NCI-H1417 (cell line): ENCODE measurements at places on chromosomes 1 and 21.
A peak's percentile ranks its signal among the peaks of the same experiment; 100 is the strongest.

DNA sequence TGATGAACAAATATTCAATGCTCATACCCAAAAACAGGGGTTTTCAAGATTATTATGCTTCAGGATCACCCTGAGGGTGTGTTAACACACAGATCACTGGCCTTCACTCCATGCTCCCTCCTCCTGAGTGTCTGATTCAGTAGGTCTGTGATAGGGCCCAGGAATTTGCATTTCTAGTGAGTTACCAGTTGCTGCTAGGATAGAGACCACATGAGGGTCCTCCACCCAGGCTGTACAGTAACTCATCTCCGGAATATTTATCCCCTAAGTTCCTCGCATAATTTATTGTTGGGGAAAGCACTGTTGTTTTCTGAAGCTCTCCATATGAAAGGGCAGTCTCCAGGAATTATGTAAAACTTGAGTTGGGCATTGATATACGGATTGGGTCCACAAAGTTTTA, 1106.6 kb upstream of the B3GALT2 start:
- no peak for DNase-seq

GRCh38 chr1:110173466-110174105, 23.3 kb downstream of the SLC6A17 start:
- no peak for DNase-seq

DNA sequence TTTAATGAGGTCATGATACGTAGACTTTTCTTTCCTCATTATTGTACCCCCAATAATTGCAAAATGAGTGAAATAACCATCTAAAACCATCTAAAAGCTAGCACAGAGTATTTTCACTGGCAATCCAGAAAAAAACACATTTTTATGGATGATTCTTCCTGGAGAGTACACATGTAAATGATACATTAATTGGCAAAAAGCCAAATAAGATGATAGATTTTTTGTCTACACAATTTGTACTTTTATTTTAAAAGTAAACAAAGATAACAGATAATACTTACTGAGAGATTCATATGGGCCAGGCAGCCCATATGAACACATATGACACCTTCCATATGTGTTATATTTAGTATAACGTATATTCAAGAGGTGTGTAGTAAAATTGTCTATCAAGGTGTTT, 2.5 kb upstream of the KRTAP19-7 start:
- no peak for DNase-seq

GRCh38 chr1:173205146-173206051, 1.7 kb downstream of the TNFSF4 start:
- no peak for DNase-seq

- DNase-seq, result no peak
Measured at GRCh38 chr1:69321311-69321710, 246.4 kb upstream of the LRRC7 start.

- no peak for DNase-seq
Measured at GRCh38 chr21:44354001-44354405, 582 bp downstream of the TRPM2 start.

DNA sequence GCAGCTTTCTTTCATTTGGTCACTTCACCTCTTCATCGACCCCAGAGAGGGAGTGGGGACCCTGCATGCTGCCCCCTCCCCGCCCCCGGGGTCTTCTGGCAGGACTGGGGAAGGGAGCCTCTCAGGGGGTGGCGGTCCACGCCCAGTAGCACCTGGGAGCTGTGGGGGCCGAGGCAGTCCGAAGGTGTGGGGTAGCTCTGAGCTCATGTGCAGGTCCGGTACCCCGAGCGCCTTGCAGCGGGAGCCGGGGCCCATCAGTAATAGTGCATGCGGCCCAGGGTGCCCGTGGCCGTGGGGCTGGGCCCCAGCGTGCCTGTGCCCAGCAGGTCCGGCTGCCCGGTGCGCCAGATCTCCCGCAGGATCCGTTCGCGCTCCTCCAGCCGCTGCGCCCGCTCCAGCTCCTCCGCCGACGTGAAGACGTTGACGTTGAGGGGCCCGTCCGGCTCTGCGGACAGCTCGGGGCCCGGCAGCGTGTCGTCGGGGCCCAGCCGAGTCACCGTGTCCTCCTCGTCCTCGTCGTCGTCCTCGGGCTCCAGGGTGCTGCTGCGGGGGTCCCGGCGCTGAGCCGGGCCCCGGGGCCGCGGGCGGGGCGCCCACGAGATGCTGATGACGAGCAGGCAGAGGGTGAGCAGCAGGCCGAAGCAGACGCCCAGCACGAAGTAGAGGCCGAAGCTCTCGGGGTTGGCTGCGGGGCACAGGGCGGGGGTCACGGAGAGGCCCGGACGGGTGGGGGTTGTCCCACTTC, 1.2 kb downstream of the EVA1B start:
- DNase-seq, result no peak

DNA sequence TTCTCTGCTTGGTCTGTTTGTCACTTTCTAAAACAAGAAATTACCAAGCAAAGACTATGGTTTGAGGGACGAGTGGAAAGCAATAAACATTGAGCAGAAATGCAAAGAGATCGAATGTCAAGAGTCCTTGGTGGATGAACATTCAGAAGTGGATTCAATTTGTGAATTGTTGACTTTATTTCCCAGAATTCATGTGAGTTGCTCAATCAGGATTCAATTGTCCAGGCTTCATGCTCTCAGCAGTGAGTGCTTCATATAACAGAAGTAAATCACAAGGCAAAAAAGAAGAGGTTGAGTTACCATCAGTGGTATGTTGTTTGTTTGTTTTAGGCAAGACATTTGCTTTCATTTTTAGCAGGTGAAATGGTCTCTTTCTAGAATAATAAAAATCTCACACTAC, 31.9 kb downstream of the NGF start:
- no peak for DNase-seq

GRCh38 chr1:236502972-236503639, 20.7 kb upstream of the LGALS8 start:
- peak; percentile 59 for DNase-seq

DNA sequence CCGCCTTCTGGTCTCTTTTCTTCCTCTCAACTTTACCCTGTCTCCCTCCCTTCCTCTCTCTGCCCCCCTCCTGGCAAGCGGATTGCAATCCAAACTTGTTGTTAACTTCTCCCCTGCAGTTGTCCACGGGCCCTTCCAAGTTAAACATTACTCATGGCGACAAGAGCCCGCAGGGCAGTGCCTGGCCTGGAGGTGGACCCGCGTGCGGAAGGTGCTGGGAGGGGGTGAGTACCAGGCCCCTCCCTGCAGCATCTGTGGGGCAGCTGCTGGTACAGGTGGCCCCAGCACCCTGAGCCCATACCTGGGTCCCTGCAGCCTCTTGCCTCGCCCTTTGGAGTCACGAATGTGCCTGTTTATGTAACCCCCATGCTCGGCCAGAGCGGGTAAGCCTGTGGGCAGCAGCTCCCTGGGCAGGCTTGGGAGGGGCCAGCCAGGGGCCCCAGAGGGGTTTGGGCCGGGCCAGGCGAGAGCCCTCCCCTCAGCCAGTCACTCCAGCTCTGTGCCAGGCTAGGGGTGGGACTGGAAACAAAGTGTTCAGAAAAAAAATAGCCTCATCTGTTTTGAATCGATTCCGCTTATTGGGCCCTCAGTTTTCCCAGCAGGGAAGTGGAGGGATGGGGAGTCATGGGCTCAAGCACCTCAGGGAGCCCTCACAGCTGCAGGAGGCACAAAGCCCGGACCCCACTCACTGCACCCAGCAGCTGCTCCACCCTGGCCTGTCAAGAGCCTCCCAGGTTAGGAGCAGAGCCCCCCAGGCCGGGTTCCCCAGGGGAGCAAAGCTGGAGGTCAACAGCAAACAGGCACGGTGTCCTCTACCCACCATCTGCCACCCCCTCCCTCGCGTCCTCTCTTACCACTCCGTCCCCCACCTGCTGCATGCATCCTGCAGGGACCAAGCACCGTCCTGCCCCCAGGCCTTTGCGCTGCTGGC, 14.0 kb upstream of the FAAP20 start:
- DNase-seq, result no peak

- no peak for DNase-seq
Measured at GRCh38 chr21:32337206-32337605, 38.6 kb downstream of the MRAP start.

- no peak for DNase-seq
Measured at GRCh38 chr1:34904236-34905097, 25.0 kb downstream of the DLGAP3 start.

DNA sequence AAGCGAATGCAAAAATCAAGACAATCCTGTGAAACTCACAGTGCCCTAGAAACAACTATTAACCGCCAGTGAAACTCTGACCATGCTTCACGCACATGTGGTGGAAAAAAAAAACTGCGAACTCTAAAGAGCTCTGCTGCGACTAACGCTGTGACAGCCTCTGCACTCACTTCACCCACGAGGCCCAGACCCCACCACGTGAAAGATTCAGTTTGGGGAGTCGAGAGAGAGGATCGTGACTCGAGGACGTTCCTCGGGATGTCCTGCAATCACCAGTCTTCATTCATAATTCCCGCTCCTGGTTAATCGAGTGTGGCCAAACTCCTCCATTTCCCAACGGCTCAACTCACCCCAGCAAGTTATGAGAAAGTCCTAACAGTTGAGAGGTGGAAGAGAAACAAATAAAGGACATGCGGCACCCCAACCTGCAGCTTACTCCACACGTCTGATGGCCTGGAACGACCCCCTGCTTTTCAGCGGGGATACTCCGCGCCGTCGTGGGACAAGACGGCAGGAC, 1.1 kb downstream of the SERBP1 start:
- peak; percentile 64 for DNase-seq

- DNase-seq, result no peak
Measured at GRCh38 chr1:8019229-8019620, 6.9 kb downstream of the ERRFI1 start.

- DNase-seq, result no peak
Measured at GRCh38 chr21:37331411-37331810, 35.2 kb upstream of the DYRK1A start.

- no peak for DNase-seq
Measured at GRCh38 chr1:219317762-219318353, 144.2 kb downstream of the LYPLAL1 start.

DNA sequence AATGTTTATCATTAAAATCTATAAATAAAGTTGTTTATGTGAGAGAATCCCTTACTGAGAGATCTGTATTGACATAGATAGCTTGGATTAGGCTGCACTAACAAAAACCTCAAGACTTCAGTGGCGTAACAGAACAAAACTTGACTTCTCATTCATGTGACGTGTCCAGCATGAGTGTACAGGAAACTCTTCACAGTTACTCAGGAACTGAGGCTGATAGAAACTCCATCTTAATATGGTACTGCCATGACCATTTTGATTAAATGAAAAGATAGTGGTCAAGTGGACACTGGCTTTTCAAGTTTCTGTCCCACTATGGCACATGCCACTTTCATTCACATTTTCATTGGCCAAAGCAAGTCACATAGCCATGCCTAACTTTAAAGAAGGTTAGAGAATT, 3.7 kb downstream of the ST3GAL3 start:
- no peak for DNase-seq

GRCh38 chr21:17610911-17611310, 1.8 kb downstream of the BTG3 start:
- peak; percentile 53 for DNase-seq

GRCh38 chr1:152374451-152374850, 14.6 kb upstream of the FLG2 start:
- no peak for DNase-seq

GRCh38 chr21:36989699-36990507, 16.6 kb upstream of the RIPPLY3 start:
- peak; percentile 98 for DNase-seq

- DNase-seq, result no peak
Measured at GRCh38 chr1:222798975-222799374, 15.9 kb upstream of the DISP1 start.

DNA sequence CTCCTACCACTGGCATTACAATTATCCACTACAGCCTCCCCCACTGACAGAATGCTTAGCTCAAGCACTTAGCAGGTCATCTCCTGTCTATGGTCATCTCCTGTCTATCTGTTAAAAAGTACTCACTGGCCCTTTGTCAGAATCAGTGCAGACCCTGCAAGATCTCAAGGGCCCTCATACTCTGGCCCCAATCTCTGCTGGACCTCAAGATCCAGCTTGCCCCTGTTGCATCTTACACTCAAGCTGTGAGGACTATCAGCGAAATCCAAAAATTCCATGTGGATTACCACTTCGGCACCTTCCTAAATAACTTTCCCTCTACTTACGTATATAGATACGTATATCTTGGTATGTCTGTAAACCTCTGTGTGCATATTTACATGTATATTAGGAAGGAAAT, 101.6 kb downstream of the VAV3 start:
- DNase-seq, result no peak

DNA sequence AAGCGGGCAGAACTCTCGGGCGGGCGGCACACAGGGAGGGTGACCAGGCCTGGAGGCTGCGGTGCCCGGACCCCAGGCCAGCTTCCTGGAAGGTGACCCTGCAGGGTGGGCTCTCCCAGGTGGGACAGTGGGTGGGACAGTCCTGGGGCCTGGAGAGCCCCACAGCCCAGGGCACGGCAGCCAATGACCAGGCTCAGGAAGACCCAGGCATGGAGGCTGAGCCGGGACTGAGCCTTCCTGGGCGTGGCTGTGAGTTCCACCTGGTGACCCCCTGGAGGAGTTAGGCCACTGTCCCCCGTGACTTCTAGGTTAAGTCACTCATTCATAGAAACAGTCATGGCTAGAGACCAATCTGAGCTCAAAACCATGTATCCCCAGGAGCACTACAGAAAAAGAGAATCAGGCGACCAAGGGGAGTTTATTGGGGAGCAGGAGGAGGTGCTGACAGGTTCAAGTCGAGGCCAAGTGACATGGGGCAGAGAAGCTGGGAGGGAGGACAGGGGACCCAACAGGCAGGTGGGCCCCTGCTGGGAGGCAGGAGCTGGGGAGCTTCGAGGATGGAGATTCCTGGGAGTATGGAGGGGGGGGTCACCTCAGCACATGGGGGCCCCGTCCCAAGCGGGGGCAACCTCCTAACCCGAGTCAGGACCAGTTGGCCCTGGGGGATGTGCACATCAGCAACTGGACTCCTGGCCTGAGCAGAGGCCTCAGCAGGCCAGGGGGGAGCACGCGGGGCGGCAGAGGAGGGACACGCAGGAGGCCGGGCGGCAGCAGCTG, 1.2 kb downstream of the KRTAP10-5 start:
- DNase-seq, result no peak

DNA sequence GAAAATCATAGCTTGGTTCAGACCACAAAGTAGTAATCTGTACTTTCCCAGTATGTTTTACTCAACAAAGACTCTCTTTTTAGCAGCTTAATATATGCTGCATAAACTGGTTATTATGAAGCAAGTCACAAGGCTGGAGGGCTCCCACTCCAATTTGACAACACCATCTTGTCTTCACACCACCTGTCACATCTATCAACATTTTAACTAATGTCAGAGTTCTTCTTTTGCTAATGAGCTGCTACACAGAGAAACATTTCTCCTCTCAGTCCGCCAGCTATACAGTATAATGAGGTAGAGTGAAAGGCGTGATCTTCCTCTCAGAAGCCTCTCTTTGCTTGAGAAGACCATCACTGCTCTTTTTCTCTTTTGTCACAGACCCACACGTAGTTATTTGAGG, 230.1 kb downstream of the BARHL2 start:
- no peak for DNase-seq

- DNase-seq, result no peak
Measured at GRCh38 chr21:38249696-38250278, 7.0 kb upstream of the KCNJ15 start.
